ENCODE measurements at places on chromosomes 1 and 21.

- no peak for DNase-seq
Measured at GRCh38 chr1:218829097-218829496, 344.6 kb upstream of the LYPLAL1 start.

- DNase-seq: no peak
Measured at GRCh38 chr1:116529681-116530080, 41.1 kb downstream of the CD58 start.

DNA sequence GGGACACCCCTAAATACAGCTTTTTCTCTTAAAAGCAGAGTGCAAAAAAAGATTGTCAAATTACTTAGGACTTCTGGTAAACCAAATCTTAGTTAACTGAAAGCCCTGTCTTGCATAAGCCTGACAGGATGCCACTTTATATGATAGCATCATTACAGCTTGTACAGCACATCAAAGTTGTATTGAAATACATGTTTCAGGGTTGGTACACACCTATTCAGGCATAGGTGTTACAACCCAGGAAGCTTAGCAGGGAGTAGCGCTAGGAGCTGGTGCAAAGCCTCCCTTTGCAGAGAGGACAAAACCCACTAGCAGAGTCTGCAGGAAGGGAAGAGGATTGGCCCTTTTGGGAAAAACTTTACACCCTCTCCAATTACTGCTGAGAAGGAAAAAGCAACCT lies 258.9 kb upstream of the SGIP1 start:
- peak; percentile 58 for DNase-seq

GRCh38 chr1:97989094-97989680 lies 68.4 kb upstream of the DPYD start:
- no peak for DNase-seq

- peak; percentile 82 for DNase-seq
Measured at GRCh38 chr1:89451011-89451410, 73.6 kb upstream of the LRRC8B start.

DNA sequence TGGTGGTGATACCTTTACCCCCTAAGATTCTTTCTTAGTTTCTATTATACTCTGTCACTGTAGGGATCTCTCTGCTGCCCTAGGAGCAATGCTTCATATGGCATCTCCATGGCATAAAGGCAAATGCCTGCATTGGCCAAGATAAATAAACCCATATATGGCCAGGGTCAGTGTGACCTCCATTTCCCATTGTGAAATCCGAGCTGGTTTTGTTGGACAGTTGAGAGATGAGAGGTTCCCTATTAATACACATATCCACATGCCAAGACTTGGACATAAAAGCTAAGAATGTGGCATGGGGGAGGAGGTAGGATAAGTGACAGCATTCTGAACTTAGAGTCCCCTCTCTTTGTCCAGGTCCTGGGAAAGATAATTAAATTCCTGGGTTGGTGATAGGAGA lies 1.4 kb downstream of the TPM3 start:
- no peak for DNase-seq

DNA sequence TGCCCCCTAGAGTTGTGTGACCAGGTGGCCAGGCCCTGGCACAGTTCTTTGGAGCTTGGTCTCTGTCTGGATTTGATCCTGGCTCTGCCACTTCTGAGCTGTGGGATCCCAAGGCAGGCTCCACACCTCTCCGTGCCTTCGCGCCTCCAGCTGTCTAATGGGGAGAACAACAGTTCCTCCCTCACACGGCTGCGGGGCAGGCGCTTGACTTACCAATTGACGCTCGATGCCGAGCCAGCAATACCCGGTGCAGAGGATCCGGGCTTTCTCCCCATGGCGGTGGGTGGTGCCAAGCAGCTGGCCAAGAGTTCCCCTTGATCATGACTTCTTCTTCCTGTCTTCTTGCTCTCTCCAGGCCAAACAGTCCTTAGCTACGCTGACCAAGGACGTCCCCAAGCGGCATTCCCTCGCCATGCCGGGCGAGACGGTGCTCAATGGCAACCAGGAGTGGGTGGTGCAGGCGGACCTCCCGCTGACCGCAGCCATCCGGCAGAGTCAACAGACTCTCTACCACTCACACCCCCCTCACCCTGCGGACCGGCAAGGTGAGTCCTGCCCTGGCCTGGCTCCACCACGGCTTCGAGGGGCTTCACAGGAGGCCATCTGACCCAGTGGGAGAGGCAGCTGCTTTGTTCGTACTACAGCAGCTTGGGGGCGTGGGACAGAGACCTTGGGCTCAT lies 97.7 kb upstream of the TMEM51 start:
- no peak for DNase-seq

GRCh38 chr1:93459126-93459525 lies 11.2 kb downstream of the FNBP1L start:
- no peak for DNase-seq

- no peak for DNase-seq
Measured at GRCh38 chr1:16006010-16006409, 2.0 kb downstream of the SRARP start.

DNA sequence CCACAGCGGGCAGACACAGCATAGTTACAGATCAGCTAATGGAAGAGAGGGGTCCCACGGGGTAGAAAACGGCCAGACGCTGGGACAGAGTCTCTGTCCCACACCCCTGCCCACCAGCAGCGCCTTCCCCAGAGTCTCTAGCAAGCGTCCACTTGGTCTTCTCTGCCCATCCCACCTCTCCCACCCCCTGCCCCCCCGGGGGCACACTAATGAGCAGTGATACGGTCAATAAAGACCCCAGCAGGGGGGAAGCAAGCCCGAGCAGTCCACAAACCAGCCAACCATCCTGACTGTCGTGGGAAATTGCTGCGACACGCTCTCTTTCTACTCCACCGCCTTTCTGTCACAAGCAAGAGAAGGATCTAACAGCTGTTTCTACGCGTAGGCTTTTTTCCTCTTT lies 374.7 kb downstream of the NPHP4 start:
- no peak for DNase-seq

DNA sequence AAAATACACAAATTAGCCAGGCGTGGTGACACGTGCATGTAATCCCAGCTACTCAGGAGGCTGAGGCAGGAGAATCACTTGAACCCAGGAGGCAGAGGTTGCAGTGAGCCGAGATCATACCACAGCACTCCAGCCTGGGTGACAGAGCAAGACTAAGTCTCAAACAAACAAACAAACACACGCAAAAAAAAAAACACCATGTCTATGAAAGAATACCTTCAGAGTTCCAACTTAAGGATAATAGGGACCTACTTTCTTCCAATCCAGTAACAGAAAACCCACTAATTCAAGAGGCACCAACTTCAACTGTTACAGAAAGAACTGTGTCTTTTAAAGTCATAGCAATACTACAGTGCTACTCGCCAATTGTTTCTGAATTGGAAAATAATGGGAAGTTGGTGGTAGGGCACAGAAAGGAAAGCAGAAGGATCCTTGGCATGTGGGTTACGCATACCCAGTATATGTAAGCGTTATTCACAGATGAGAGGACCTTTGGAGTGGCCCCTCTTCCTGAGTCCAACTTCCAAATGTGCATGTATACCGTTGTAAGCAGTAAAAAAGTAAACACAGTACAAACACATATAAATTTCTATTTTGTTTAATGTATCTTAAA lies 87.0 kb downstream of the ACBD6 start:
- no peak for DNase-seq

DNA sequence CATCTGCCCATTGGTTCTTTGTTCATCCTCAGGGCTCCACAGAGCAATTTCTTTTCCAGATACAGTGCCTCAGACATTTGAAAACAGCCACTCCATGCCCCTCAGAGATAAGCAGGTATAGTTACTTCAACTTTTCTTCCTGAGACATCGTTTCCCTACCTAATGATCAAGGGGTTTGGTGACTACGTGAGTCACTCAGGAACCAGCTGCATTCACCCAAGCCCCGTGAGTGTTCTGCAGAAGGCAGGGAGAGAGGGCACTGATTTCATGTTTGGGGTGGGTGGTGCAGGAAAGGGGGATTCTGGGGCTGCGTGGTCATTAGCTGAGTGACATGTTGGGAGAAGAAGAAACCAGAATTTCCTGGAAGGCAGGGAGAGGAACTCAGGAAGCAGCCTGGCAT lies 25.0 kb downstream of the NCF2 start:
- no peak for DNase-seq

GRCh38 chr1:155062702-155063411 lies 683 bp upstream of the EFNA4 start:
- peak; percentile 72 for DNase-seq

DNA sequence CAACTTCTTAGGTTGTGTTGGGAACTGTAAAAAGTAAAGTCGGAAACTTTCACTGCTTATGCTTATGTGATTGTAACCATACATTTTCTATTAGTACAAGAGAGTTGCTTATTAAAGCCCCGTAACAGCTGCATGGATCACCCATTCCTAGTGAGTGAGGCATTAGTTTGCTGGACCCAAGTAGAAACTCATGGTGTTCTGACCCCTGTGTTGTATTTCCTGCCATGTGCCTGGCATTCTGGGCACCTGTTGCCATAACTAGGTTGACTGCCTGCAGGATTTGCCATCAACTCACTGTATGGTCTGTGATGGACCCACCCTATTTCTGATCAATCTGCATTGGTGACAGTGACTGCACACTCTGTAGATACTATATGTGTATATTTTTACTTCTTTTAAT lies 173.0 kb downstream of the PGBD5 start:
- no peak for DNase-seq

- no peak for DNase-seq
Measured at GRCh38 chr1:172268237-172268636, 152.2 kb upstream of the C1orf105 start.

All from activated CD4-positive, alpha-beta T cell treated with anti-CD3 and anti-CD28 coated beads, Interleukin-2, Interleukin-4, amounts not matched to agents 100 ng/mL and 50 ng/mL, durations not matched to agents 16 hours and 8 hours (primary cell).